ENCODE measurements at places on chromosomes 13 and 19.

- DNase-seq = no peak
These were observed 108.5 kb downstream of the SOX1 start for GRCh38 chr13:112175162-112176075.

DNA sequence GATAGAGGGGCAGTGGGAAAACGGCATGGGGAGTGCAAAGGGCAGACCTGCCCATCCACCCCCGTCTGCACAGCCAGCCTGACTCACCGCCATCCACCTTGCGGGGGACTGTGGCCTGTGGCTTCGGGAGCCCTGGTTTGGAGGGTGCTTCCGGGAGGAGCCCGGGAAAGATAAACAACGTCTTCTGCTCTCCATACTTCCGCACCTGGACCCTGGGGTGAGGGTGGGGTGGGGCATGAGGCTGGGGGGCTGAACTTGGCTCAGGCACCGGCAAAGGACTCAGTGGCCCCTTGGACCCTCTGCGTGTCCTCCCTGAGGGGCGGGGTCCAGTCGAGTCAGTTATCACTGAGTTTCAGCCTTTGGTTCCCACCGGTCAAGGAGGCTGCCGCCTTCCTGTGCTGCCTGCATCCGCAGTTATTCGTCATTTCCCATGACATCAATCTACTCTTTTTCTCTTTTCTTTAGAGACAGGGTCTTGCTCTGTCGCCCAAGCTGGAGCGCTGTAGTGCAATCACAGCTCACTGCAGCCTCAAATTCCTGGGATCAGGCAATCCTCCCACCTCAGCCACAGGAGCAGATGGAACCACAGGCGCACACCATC is 3.2 kb downstream of the GPR108 start:
- no peak for DNase-seq

- no peak for DNase-seq
These were observed 770.1 kb upstream of the PCDH20 start for GRCh38 chr13:62185631-62186255.

- peak; percentile 56 for DNase-seq
These were observed 19.9 kb upstream of the FBXO27 start for GRCh38 chr19:39052243-39052746.

GRCh38 chr13:35961002-35961401 is 170.2 kb downstream of the DCLK1 start:
- no peak for DNase-seq

DNA sequence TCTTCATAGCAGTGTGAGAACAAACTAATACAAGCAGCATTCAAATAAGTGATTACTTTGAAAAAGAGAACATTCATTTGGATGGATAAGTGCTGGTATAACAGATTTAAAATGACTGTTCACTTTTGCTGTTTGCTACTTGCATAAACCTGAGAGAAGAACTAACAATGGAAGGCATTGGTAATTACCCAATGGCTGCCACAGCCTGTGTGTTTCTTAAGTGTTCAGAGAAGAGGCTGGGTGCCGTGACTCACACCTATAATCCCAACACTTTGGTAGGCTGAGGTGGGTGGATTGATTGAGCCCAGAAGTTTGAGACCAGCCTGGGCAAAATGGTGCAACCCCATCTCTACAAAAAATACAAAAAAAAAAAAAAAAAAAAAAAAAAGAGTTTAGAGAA is 4.9 kb upstream of the TEX26 start:
- DNase-seq = no peak

DNA sequence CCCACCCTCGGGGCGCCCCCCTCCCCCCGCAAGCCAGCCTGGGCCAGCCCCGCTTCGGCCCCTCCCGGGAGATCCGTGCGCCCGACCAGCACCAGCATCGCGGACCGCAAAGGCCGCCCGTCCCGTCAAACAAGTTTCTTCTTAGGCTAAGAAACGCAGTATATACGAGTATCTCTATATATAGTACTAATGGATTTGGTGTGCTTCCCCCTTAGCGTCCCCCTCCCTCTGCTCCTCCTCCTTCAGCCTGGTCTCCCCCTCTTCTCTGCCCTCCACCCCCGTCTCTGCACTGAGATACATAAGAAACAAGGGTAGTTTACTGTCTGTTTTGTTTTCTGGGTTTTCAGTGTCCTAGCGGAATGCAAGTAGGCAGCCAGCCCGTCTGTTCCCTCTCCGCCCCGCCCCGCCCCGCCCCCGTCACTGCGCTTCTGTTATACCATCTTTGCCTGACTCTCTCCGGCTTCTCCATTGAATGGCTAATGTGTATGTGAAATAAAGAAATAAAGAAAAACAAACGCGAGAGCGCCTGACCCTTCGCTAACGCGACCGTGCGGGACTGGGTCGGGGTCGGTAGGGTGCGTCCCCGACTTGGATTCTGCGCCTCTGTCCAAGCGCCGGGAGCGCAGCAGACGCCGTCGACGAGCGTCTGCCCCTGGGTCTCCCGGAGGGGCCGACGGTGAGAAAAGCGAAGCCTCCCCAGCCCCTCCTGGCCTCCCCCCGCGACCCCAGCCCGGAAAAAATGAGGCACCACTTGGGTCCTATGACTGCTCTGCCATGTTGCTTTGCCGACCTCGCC is 4.2 kb downstream of the LYL1 start:
- no peak for DNase-seq

DNA sequence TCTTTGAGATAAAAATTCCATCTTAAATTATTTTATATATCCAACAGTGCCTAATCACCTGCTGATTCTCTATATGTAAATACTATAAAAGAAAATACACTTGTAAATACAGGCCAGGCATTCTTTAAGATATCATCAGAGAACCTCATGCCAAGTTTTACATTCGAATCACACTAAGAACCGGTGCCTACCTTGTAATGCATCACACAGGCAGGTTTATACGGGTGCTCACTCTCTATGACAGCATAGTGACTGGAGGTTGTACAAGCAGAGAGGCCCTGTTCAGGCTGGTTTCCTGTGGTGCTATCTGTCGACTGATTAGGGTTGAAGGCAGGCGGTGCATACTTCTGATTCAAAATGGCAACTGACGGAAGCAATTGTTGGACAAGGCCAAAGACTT is 141.3 kb upstream of the FBXL3 start:
- no peak for DNase-seq

DNA sequence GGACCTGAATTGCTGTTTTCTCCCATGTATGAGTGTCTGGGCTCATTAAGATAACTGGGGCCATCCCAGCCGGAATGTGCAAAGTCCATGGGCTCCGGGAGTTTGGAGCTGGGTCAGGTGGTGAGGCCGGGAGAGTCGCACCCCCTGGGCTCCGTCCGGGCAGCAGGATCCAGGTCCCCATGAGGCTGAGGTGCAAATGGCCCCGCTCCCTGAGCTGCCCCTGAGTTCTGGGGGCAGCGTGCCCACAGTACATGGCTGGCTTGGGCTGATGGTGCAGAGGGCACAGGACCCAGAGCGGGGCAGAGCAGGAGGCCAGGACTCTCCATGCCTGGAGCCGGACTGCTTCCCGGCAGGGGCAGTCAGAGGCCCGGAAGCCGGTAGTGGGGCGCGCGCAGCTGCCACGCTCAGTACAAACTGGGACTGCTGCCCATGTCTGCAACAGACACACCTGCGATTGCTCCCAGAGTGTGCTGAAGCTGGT is 136.0 kb downstream of the KDM4B start:
- no peak for DNase-seq

GRCh38 chr19:7486923-7487322 is 1.9 kb downstream of the PEX11G start:
- DNase-seq = no peak

DNA sequence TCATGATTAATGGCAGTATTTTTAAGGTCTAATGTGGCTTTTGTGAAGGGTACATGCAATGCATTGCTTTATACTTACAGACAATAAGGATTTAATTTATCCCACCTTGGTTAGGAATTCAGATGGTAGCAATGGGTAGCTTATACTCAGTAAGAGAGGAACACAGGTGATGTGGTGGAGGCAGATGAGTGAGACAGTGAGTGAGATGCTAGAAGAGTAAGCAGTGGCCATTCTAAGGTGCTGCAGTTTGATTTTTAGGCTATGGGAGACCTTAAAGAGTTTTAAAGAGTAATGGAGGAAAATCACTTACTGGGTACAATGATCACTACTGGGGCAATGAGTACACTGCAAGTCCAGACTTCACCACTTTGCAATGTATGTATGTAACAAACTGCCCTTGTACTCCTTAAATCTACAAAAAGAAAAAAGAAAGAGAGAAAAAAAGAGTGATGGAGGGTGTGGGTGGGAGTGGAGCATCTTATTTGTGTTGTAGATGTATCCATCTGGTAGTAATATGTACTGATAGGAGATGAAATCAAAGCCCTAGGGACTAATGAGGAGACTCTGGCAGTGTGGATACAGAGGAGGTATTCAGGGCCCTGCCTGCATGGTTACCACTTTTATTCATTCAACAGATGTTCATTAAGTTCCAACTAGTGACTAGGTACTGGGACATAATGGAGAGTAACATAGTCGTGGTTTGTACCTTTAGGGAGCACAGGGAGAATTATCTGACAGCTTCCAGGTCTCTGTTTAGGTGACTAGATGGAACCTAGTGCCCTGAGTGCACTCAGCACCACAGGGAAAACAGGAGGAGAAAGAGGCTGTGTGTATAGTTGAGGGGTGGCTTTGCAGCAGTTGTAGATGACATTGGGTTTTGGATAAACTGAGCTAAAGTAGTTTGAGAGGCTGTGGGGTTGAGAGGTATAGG is 99.0 kb downstream of the GPC6 start:
- no peak for DNase-seq

- no peak for DNase-seq
These were observed 205.6 kb downstream of the LHFPL6 start for GRCh38 chr13:39397226-39397895.

DNA sequence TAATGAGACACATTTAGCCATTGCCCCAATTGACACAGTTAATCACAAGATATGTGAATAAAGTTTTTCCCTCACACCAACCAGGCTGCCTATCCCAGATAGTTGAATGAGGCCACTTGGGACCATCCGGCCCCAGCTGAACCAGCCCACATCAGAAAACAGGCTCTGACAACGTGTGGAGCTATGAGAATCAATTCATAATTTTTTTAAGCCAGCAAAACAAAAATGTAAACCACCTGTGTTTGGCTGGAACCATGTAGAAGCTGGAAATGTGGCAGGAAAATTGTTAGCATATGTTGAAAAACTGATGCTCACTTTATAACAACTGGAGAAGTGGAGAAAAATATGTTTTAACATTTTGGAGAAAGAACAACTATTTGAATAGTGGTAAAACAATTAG is 1161.3 kb downstream of the SLITRK1 start:
- no peak for DNase-seq

GRCh38 chr13:111939666-111940278 is 127.2 kb upstream of the SOX1 start:
- DNase-seq = no peak

DNA sequence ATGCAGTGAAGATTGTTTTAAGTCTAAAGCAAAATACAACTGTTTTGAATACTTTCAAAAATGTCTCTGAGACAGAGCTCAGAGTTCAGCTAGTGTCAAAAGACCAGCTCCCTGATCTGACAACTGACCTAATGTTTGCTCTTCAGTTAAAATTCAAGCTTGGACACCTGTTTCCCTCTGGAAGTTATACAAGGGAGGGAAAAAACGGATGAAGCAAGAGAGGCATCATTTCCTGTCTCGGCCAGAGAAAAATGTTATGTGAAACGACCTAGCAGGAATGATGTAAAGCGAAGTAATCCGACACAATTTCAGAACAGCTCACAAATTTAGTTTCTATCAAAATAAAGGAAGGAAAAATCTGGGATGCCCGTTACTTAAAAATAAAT is 59.4 kb downstream of the ZAR1L start:
- no peak for DNase-seq

- DNase-seq = no peak
These were observed 35.8 kb upstream of the FLT1 start for GRCh38 chr13:28530729-28531076.

DNA sequence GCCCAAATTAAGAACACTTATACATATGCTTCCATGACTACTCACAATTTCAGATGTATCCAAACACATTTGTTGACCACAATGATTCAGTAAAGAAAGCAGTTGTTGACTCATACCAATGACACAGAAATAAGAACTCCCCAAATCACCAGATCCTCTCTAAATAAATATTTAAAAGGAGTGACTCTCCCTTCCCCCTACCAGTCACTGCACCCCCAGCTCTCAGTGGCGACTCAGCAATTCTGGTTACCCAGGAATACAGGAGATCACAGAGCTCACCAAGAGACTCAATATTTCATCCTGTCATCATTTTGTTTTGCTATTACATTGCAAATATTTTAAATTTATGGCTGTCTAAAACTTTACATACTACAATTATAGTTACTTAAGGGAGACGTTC is 131.5 kb downstream of the RGCC start:
- no peak for DNase-seq

- DNase-seq = no peak
These were observed 17.6 kb downstream of the ACOD1 start for GRCh38 chr13:76965759-76966421.

GRCh38 chr19:6020166-6020882 is 42.4 kb upstream of the RANBP3 start:
- DNase-seq = no peak

DNA sequence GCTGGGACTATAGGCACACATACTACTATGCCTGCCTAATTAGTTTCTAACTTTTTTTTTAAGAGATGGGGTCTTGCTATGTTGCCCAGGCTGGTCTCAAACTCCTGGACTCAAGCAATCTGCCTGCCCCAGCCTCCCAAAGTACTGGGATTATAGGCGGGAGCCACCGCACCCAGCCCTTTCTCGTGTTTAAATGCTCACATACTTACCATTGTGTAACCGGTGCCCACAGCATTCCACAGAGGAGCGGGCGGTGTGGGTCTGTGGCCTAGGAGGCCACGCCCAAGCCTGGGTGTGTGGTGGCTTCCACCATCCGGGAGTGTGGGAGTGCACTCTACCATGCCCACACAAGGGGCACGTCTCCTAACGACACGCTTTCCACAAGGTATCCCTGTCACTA is 7.7 kb downstream of the LMNB2 start:
- no peak for DNase-seq

DNA sequence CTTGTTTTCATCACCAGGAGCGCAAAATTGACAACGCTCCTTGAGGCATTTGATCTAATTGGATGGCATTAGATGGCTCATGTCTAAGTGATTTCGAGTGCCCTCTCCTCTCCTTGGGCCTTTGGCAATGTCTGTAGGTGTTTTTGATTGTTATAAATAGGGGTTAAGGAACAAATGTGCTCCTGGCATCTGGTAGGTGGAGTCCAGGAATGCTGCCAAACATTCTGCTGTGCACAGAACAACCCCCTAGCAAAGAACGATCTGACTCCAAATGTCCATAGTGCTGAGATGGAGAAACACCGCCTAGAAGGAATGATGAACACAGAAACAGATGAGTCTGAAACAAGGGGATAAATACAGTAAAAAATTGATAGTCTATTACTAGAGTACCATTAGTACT is 68.0 kb upstream of the C1QTNF9B start:
- no peak for DNase-seq

- DNase-seq = no peak
These were observed 298.8 kb downstream of the SHISA2 start for GRCh38 chr13:25752957-25753551.

All from neural crest cell (in vitro differentiated cells).